ENCODE measurements at places on chromosomes 12 and 14.

DNA sequence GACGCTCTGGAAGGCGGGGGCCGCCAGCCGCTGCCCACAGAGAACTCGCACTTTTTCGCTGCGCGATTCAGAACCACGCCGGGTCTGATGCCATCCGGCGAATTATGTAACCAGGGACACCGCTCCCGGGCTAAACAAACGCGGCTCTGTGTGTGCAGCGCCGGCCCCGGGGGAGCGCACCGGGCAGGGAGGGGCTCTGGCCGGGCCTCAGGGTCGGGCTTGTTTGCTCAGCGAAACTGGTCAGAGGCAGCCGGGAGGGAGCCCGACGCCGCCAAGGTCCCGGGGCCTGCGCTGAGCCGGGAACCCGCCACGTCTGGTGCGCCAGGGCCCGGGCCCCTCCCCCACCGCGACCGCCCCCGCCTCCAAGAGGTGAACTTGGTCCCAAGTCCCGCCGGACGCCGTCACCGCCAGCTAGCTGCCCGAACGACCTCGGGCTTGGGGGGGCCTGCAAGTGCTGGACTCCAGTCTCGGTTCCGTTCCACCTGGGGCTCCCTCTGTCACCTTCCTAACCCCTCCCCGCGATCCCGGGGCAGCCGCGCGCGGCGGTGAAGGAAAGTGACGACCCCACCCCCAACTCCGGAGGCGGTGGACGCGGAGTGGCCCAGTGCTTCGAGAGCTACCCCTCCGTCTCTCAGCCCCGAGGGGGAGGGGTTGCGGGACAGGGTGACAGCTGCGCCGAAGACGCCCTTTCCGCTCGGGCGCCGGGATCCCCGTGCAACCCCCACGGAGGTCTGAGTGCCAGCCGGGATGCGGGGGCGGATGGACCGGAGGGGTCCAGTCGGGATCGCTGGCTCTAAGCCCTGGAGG is 848 bp downstream of the CTDSP2 start:
- no peak for DNase-seq

DNA sequence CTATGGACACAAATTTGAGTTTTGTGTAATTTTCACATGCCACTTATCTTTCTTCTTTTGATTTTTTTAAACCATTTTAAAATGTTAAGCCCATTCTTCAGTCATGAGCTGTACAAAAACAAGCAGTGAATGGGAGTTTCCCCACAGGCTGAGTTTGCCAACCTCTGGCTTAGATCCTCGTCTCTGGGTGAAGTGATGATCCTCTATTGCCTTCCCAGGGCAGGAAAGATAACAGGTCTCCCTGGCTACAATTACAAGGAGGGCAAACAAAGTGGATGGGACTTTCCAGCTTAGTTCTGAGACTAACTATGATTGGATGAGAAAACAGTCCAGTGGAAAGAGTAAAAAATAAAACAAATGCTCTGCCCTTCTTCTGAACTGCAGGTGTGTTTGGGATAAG is 203.7 kb downstream of the SPTSSA start:
- DNase-seq, result no peak

DNA sequence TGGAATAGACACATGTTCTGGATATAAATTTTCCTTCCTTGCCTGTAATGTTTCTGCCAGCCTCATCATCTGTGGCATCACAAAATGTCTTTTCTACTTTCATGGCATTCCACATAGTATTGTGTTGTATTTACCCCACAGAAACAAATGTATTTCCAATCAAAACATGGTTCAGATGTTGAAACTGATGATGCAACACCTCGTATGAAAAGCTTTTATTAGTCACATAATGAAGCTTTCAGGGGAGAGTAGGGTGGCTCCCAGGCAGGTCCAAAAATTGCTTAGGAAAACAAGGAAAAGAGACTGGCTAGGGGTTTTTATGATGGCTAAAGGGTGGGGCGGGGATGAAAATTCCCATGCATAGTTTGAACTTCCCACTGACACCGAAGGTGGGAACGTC is 29.1 kb upstream of the ZNF641 start:
- DNase-seq, result no peak

DNA sequence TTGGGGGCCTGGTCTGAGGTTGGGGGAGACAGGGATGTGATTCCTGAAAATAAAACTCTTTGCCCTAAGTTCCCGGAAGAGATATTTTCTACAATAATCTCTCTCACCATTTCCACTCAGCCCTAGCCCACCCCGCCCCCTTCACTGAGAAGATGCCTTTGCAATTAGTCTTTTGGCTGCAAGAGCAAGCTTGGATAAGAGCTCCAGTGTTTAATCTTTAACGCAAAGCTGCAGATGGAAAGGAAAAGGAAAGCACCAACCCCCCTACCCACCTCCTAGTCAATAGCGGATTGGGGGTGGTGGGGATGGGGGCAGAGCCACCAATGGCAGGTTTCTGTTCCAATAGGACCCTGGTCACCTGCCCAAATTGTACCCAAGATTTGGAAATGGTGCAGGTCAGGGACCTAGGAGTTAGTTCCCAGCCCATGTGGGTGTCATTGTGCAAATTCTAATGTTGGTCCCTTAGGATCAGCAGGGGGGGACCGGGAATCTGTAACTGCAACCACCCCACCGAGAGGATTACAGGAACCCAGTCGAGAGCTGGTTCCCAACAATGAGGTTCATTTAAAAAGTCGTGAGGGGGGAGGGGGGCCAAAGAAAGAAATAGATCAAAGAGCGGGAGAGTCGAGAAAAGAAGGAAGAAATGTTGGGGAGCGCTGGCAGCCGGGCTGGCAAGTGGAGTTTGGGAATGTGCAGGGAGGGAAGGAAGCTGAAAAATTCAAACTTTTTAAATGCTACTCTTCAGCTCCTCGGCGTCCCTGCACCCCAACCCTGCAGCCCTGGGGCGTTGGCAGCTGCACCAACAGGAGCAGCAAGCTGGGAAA is 1.6 kb downstream of the ZFP36L1 start:
- no peak for DNase-seq

- DNase-seq, result no peak
Measured at GRCh38 chr12:66237505-66238175, 48.6 kb downstream of the IRAK3 start.

DNA sequence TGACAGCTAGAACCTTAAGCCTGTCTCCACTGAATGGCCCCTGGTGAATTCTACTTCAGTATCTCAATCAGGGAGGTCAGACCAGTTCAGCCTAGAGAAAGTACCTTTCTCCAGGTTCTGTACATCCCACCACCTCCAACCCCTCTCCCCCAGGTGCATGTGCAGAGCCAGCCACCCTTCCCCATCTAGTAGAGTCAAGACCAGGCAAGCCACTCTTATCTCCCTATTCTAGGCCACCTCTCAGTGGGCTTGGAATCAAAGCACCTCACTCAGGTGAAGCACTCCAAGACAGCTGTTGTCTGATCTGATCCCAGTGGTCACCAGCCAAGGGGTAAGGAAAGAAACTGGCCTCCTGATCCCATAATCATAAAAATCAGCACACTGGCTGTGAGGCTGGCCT is 340.9 kb downstream of the BCL11B start:
- no peak for DNase-seq

DNA sequence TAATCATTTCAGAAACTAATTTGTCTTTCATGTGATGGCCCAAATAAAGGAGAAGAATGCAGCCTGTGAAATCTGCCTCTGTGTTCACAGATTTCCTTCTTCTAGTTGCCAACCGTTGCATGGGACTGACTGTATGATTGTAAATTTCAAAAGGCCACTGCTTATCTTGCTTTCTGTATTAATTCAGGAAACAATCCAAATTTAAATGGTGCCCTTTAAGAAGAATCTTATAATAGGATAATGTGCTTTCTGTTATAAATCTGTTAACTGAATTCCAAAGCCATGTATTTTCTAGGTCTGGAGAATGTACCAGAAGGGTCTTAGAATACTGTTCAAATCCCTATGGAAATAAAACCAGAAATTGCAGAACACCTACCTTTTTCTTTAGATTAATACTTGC is 58.6 kb upstream of the ATP2A2 start:
- no peak for DNase-seq

GRCh38 chr12:112361271-112361670 is 21.0 kb downstream of the HECTD4 start:
- DNase-seq, result no peak

GRCh38 chr14:105525861-105526775 is at the start of gene TMEM121:
Gene TMEM121, plus strand, starts transcription at chr14:105526583. Its CDS starts 2,252 bp downstream, at chr14:105528835.
- no peak for DNase-seq

DNA sequence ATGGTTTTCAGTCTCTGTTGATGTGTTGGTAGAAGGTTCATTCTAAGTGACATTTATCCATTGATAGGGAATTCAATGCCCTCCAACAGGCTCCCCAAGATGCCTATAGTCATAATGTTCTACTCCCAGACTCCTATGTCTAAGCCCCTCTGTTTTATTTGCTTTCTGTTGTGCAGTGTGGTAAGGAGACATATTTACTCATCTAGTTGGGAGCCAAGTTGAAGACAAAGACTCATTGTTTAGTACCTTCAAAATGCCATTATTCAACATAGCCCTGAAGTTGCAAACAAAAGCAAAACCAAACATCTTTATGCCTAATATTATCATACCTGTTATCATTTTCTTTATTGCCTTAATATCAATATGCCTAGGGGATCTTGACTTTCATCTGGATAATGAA is 302.1 kb downstream of the RMST start:
- DNase-seq, result no peak

DNA sequence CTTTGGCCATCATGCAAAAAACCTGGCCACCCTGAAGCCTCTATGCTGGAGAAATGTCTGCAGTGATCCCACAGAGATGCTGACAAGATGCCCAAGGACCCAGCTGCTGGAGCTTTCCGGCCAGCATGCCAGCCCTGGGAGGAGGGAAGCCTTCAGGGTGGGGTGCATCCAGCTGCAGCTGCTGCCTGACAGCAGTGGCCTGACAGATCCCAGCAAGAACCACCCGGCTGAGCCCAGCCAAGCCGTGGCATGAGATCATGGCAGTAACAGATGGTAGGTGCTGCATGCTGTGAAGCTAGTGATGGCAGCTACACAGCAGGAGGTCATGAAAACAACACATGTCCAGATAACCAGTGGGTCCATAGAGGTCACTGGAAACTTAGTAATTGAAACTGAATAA is 13.8 kb downstream of the CLBA1 start:
- no peak for DNase-seq

- no peak for DNase-seq
Measured at GRCh38 chr14:22792158-22792557, 23.1 kb downstream of the SLC7A7 start.

- no peak for DNase-seq
Measured at GRCh38 chr12:77116277-77116676, 50.9 kb upstream of the E2F7 start.

DNA sequence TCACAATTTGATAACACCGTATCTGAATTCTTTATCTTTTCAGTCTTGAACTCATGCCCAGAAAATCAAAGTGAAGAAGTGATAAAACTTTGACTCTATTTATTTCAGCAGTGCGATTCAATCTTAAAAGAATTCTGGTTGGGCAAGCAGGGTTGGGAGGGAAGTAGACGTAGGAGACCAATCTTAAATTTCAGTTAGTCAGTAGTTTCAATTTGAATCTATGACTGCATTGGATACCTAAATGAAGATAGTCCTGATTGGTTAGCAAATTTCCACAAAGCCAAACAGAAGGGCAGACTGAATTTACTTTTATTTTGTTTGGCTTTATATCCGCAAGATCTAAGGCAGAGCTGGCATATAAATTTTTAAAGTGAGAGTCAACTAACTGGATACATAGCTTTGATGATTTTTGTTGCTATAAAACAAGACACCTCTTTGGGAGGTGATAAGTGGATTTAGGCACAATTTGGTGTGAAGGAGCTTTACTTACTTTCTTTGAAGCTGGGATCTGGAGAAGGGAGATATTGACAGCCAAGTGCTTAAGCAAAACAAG is 2.6 kb downstream of the ACSS3 start:
- DNase-seq, result no peak

GRCh38 chr12:129717438-129717837 is 186.4 kb downstream of the TMEM132D start:
- DNase-seq, result no peak

- DNase-seq, result no peak
Measured at GRCh38 chr12:77163074-77164038, 98.0 kb upstream of the E2F7 start.

DNA sequence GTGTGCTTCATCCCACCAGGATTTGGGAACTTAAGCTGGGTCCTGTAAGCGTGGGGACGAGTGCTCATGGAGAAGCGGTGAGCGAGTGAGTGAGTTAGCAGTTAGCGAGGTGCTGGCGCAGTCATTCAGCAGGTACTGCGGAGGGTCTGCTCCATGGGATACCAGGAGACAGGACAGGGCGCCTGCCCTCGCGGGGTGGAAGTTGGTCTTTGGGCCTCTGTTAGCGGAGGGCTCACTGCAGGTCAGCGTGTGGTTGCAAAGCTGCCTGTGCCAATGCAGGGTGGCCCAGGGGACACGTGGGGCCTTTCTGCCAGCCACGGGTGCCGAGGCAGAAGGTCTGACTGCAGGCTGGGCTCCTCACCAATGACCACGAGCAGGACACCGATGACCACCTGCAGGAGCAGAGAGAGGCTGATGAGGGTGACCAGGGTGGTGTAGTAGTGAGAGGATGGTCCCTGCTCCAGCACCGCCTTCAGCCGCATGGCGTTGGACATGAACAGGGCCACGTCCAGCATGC is 97.6 kb downstream of the NINJ2 start:
- DNase-seq, result no peak

- DNase-seq, result no peak
Measured at GRCh38 chr14:62956413-62956812, 88.8 kb downstream of the KCNH5 start.

Measured in right renal pelvis (tissue), 4 donors.